ENCODE measurements at places on chromosomes 5 and 9. TPM values are rescaled to one million over a fixed set of nuclear protein-coding genes. Genes with fewer than 3 reads are reported as not detected.

DNA sequence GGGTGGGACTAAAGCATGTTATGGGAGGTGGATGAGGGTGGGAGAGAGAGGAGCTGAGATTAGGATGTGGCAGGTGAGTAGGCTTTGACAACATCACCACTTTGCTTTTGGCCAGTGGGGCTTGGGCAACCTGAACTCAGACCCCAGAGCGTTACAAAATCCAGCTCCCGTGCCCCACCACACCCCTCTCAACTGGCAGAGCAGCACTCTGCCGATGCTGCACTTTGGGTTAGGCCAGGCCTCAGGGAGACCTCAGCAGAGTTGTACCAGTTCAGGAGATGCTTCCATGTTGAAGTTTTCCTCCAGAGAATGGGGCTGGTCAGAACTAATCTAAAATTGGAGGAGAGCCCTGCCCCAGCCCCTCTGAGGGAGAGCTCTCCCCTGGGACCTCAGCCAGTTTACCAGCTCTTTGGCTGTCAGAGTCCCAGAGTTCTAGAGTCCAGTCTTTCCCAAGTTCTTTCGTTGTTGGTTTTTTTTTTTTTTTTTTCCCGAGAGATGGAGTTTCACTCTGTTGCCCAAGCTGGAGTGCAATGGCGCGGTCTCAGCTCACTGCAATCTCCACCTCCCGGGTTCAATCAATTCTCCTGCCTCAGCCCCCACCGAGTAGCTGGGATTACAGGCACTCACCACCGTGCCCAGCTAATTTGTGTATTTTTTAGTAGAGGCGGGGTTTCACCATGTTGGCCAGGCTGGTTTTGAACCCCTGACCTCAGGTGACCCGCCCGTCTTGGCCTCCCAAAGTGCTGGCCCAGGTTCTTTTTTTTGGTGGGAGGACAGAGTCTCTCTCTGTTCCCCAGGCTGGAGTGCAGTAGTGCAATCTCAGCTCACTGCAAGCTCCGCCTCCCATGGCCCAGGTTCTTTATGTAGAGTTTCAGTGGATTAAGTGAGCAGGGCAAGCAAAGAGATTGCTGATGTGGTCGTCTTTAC is 17.8 kb downstream of the NUDT2 start:
- no peaks in the 10 kb centered on the region for H3K4me1 ChIP-seq
- H3K36me3 ChIP-seq: no peaks in the 10 kb centered on the region
- H3K27ac ChIP-seq: no peak overlapping the region
- H3K27me3 ChIP-seq: no peaks in the 10 kb centered on the region
- no peak for DNase-seq

- H3K27ac ChIP-seq: no peak overlapping the region
- peaks cover 38% of the 10 kb centered on the region for H3K4me1 ChIP-seq
- H3K4me3 ChIP-seq: no peak overlapping the region
- no peaks in the 10 kb centered on the region for H3K27me3 ChIP-seq
- H3K36me3 ChIP-seq: no peaks in the 10 kb centered on the region
Observed at GRCh38 chr9:18477121-18477660, 3.2 kb downstream of the ADAMTSL1 start.

- H3K27ac ChIP-seq: no peak within 1 kb of the TSS
- H3K36me3 ChIP-seq: no peaks in the 10 kb centered on the region
- no peak for DNase-seq
- H3K4me1 ChIP-seq: no peaks in the 10 kb centered on the region
Observed at GRCh38 chr5:9545992-9546851, at the start of gene SEMA5A. Gene SEMA5A (minus strand): TSS chr5:9546075. CDS start chr5:9379946, 166,129 bp downstream.

DNA sequence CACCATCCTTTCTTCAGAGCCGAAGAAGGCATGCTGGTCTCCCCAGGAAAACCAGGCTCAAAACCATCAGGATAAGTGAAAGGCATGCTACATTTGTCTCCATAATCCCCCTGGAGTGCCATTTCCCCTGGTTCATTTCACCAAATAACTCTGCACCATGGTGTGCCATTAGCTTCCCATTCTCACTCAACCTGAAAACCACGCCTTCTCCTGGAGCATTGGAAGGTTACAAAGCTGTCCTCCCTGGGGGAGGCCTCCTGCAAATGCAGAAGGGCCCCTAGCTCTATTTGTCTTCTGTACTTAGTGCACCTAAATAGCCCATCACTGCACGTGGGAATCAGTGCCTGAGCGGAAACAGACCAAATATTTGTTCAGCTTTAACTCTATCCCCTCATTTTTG is 90.2 kb upstream of the ICE1 start:
- H3K4me3 ChIP-seq: no peak overlapping the region
- no peak overlapping the region for H3K27ac ChIP-seq
- H3K4me1 ChIP-seq: no peaks in the 10 kb centered on the region

- H3K4me1 ChIP-seq: 0 out of 2 replicates have a peak, but pooled peaks cover 3% of the 10 kb centered on the region
- H3K27me3 ChIP-seq: no peaks in the 10 kb centered on the region
- peak; percentile 36 for DNase-seq
- H3K4me3 ChIP-seq: no peak overlapping the region
- H3K36me3 ChIP-seq: no peaks in the 10 kb centered on the region
- H3K27ac ChIP-seq: no peak overlapping the region
Observed at GRCh38 chr5:146426305-146426704, 20.8 kb upstream of the TCERG1 start.

DNA sequence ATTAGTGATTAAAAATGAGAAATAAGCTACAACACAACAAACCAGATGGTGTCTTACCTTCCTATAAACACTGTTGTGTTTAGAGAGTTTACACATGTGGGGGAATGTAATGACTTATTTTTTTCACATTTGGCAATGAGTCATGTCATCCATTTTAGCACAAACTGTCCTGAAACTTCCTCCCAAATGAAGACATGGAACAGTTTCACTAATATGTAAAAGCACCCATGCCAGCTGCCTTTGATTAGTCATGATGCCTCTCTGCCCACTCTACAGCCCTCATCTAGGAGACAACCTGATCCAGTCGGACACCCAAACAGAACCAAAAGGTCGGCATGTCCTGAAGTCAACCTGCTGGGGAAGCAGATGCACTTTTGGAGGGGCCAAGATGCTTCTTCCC is 98.2 kb downstream of the SEMA5A start:
- no peaks in the 10 kb centered on the region for H3K4me1 ChIP-seq
- no peak for DNase-seq
- H3K27ac ChIP-seq: no peak overlapping the region

DNA sequence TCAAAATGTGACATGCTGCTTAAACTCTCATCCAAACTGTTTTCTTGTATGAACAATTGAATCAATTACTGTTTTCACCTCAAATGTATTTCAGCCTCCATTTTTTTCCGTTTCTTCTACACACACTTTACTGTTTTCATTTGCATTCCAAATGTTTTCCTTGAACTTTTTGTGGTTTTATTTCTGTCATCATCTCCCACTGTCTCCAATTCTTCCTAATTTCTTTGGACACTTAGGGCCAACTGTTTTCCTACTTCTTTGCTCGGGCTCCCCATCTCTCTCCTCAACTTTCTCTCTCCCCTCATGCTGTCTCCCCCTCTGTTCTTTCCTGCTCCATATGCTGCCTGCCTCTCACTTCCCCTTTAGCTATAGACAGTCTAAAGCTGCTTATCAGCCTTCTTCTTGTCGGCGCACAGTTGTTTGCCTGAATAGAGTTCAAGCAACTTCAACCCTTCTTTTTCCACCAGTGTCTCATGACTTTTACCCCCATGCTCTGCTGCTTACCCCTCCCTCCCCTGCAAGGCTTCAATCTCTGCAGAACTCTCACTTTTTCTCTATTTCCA is 443.4 kb downstream of the DTWD2 start:
- H3K36me3 ChIP-seq: no peaks in the 10 kb centered on the region
- peaks cover 10% of the 10 kb centered on the region for H3K4me1 ChIP-seq
- no peaks in the 10 kb centered on the region for H3K27me3 ChIP-seq
- H3K4me3 ChIP-seq: no peak overlapping the region
- no peak overlapping the region for H3K27ac ChIP-seq

DNA sequence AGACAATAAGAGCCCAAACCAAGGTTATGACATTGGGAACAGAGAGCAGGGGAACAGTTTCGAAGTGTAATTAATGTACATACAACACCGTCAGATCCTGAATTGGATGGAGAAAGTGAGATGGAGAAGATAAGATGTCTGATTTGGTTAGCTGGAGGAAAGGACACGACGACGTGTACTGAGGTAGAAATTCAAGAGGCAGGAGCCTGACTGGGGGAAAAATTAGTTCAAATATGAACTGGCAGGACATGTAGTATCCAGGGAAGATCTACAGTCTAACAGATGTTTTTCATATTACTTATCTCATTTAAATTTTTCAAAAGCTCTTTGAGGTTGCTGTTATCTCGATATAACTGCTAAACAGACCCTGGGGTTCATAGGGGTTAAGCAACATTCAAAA is 114.7 kb downstream of the TMEM232 start:
- no peaks in the 10 kb centered on the region for H3K36me3 ChIP-seq
- no peak overlapping the region for H3K4me3 ChIP-seq
- H3K27ac ChIP-seq: no peak overlapping the region
- H3K27me3 ChIP-seq: no peaks in the 10 kb centered on the region

GRCh38 chr9:119339056-119339455 is 30.2 kb downstream of the BRINP1 start:
- no peak overlapping the region for H3K27ac ChIP-seq
- no peak overlapping the region for H3K4me3 ChIP-seq
- no peak for DNase-seq
- H3K36me3 ChIP-seq: no peaks in the 10 kb centered on the region
- H3K4me1 ChIP-seq: no peaks in the 10 kb centered on the region

- no peak overlapping the region for H3K4me3 ChIP-seq
- DNase-seq: no peak
- H3K36me3 ChIP-seq: no peaks in the 10 kb centered on the region
- H3K4me1 ChIP-seq: peaks cover 10% of the 10 kb centered on the region
- H3K27ac ChIP-seq: no peak overlapping the region
- H3K27me3 ChIP-seq: no peaks in the 10 kb centered on the region
Observed at GRCh38 chr5:81785322-81785721, 34.4 kb upstream of the SSBP2 start.

DNA sequence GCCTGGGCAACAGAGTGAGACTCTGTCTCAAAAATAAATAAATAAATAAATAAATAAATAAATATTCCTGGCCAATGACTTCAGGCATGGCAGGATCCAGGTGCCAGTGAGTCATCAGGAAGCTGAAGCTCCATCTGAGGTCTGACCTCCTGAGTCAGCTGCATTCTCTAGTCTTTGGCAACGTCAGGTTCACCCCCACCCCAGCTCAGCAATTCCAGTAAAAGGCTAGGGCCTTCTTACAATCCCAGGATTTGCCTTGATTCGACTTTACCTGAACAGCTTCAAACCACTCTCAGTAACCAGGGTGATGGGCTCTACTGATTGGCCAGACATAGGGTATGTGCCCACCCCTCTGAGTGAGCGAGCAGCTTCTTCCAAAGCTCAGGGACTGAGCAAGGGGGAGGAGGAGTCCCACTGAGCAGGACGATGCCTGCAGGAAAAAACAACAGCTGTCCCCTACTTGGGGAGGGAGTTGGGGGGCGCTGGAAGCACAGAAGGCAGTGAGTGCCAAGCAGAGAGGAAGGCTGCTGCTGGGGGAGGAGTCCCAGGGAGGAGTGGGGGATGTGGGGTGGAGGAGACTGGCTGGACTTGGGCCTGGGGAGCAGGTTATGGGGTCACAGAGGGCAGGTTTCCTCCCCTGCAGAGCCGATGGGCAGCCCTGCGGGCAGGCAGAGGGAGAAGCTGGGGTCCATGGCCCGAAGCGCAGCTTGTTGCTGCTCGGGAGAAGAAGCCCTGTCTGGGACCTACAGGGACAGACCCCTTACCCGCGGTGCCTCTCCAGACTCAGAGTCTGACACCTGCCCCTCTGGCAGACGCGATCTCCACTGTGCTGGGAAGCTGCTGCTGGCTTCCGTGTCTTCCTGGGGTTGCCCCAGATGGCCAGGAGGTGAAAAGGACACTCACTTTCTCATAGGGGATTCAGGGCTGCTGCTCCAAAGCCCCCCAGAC is 25.9 kb upstream of the UNC5A start:
- no peak overlapping the region for H3K27ac ChIP-seq
- no peaks in the 10 kb centered on the region for H3K36me3 ChIP-seq
- DNase-seq: no peak
- H3K27me3 ChIP-seq: no peaks in the 10 kb centered on the region

The TAF11L5 gene
- total RNA-seq: not detected

The PFN3 gene
- total RNA-seq: not detected

The PDE4D gene
- total RNA-seq: 36.0 TPM

The BHMT2 gene
- not detected for total RNA-seq
